ENCODE measurements at places on chromosomes 1 and 21.

GRCh38 chr1:231964241-231964640, 337.7 kb downstream of the DISC1 start:
- no peak for DNase-seq

DNA sequence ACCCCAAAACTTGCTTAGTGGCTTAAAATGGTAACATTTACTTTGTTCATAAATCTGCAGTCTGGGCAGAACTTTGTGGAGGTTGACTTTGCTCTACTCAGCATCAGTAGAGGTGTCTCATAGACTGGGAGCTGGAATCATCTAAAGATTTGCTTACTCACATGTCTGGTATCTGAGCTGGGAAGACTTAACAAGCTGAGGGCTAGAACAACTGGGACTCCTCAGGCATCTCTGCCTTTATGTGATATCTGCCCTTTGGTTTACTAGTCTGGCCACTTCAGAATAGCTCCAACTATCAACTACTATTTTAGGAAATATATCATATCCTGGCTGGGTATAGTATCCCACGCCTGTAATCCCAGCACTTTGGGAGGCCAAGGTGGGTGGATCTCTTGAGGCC, 82.5 kb downstream of the C4BPA start:
- no peak for DNase-seq

- no peak for DNase-seq
These were observed 118.8 kb downstream of the HUNK start for GRCh38 chr21:31991356-31992331.

- no peak for DNase-seq
These were observed 369.6 kb upstream of the USP24 start for GRCh38 chr1:55584526-55585401.

DNA sequence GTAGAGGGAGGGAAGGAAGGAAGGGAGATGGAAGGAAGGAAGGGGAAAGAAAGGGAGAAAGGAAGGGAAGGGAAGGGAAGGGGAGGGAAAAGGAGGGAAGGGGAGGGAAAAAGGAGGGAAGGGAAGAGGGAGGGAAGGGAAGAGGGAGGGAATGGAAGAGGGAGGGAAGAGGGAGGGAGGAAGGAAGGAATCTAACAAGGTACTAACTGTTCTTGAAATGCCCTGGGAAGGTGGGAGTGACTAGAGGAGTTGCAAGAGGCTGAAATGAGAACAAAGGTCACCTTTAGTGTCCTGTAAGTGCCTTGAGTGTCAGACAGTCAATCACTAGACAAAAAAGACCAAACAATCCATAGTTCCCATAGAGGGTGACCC, 2.3 kb upstream of the ATP2B4 start:
- no peak for DNase-seq

- DNase-seq, result no peak
These were observed 6.6 kb upstream of the TMEM240 start for GRCh38 chr1:1547011-1547410.

- DNase-seq, result no peak
These were observed 164.6 kb upstream of the FGGY start for GRCh38 chr1:59132295-59132694.

- DNase-seq, result no peak
These were observed 23.8 kb downstream of the KCNA2 start for GRCh38 chr1:110582378-110582777.

- DNase-seq, result no peak
These were observed 205.6 kb upstream of the KAZN start for GRCh38 chr1:14392859-14393365.

DNA sequence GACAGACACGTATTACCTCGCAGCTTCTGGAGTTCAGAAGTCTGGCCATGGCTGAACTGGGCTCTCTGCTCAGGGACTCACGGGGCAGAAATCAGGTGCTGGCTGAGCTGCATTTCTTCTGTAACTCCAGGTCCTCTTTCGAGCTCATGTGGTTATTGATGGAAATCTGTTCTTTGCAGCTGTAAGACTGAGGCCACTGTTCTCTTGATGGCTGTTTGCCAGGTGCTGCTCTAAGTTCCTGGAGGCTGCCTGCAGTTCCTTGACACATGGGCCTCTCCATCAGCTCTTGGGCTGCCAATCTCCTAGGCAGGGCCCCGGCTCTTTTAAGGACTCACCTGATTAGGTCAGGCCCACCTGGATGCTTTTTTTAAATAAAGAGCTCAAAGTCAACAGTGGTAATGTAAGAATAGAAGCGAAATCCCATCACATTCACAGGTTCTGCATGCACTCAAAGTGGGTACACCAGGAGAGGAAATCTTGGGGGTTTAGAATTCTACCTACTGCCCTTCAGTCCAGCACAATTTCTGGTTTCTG, 139.1 kb downstream of the KAZN start:
- DNase-seq, result no peak

- DNase-seq, result no peak
These were observed 62.8 kb downstream of the MAGI3 start for GRCh38 chr1:113452921-113453770.

DNA sequence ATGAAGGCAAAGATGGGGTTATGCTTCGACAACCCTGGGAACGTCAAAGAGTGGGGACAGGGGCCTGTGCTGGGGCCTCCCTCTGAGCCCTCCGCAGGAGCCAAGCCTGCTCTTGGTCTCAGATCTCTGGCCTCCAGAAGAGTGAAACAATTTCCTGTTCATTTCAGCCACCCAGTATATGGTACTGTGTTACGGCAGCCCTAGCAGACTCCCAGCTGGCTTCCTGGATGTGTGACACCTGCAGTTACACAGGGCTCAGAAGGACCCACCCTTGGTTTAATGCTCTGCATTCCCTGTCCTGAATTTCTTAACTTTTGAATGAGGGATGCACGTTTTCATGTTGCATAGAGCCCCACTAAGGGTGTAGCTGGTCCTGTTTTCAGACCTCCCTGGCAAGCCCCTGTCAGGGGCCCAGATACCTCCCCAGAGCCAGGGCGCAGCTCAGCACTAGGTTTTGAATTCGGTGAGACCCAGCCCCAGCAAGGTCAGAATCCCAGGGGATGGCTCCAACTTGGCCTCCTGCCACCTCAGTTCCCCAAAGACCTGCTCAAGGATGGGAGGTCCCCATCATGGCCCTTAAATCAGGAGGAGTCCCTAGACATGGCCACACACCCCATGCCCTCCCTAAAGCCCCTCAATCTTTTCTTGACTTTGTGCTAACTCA, 79.0 kb upstream of the IFFO2 start:
- DNase-seq, result no peak

DNA sequence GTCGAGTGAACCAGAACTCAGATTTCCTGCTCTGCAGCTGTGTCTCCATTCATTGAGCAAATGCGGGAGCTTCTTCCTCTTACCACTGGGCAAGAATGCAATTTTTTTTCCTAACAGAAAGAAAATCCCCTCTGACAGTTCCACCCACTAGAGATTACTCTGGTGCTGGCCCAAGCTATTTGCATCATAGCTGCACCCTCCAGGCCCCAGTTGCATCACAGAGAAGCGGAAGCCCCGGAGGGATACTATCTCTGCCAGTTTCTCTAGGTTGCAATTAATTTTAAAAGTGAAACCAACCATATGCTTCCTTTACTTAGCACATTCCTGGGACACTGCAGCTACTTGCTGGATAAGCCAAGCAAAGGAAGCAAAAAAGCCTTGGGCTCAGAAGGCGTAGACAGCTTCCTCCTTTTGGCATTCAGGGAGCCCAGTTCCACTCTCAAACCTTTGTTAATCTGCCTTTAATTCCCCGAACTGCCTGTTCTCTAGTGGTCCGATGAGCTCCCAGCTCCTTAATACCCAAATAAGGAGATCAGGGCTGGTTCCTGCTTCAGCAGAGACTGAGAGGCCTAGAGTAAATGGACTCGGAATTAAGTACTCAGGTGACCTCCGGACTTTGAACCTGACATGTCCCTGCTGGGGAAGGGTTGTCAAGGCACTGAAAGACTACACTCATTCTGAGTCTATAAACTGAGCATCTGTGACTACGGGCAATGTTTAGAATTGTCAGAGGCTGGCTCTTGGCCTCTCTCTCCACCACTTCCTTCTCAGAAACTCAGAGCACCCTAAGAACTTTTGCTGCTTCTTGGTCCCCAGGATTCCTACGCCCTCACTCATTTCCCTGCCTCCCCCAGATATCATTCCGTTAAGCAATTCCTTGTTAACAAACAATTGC, 72.5 kb upstream of the TNFSF18 start:
- DNase-seq, result no peak

DNA sequence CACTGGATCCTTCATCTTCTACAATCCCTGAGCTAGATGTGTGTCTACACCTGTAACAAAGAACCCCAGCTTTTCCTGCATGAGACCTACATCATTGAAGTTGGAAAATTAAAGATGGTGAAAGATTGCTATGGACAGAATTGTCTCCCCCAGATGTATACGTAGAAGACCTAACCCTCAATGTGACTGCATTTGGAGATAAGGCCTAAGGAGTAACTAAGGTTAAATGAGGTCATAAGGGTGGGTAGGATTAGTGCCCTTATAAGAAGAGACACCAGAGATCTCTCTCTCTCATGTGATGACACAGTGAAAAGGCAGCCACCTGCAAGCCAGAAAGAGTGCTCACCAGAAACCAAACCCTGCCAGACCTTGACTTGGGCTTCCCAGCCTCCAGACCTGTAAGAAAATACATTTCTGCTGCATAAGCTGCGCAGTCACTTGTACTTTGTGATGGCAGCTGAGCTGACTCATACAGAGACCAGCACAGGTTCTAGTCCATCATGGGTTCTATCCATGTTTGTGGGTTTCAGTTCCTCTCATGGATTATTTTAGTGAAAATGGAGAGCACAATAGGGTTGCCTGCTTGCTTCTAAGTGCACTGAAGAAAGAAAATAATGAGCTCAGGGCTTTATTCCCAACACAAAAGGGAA, 180.8 kb downstream of the TPR start:
- DNase-seq, result no peak

DNA sequence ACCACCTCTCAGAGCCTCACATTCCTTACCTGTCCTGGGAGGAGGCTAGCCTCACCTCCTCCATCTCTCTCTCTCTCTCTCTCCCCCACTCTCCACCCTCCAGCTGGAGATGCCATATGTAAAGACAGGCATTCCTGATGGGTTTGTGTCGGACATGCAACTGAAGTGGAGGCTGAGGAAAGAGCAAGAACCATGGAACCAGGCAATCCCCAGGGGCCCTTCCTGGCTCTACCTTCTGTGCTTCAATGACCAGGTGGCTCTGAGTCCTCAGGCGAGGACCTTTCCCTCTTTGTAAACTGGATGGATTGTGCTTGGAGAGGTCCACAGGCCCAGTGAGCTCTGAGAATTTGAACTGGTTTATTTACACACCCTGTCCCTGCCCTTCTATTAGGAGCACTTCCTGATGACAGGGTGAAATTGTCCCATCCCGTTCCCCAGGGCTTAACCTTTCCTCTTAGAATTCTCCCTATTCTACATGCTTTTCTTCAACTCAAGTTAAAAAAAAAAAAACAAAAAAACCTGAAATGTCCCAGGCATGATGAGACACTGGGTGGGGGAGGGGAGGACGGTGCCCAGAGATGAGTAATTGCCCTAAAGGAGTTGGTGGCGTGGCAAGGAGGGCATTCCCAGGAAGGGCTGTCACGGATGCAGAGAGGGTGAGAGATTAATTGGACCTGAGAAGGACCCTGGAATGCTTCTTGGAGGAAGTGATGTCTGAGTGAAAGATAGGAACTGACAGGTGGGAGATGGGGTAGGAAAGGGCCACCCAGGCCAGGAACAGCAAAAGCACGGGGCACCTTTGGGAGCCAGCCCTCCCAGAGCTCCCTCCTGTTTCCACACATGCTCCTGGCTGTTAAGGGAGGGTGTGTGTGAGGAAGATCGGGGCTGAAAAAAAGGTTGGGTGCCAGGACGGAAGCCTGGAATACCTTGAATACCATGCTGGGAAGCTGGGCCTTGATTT, 50.2 kb upstream of the WASF2 start:
- no peak for DNase-seq

DNA sequence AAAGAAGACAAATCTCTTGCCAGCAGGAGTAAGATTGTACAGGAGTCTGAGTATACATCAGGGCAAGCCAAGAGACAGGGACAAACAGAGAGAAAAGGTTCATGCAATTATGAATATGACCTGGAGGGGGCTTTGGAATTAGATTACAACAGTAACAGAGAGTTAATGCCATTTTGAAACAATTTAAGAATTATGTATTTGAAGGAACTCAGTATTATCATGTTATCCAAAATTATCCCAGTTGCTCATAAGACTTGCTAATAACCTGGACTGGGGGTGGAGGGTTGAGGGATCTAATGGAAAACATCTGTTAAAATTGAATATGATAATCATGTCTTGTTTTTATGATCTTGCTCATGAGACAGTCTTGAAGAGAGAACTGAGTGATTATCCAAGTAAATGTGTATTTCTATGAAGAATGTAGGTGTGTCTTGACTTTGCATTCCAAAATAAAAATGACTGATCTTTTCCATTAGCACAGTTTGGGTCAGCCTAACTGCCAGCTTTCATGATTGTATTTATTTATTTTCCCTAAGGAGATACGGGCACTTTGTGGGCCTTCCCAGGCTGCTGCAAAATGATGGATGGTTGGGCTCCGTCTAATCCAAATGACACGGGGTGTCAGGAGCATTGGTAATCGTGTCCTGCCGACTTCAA, 117.7 kb downstream of the ERG start:
- DNase-seq, result no peak

DNA sequence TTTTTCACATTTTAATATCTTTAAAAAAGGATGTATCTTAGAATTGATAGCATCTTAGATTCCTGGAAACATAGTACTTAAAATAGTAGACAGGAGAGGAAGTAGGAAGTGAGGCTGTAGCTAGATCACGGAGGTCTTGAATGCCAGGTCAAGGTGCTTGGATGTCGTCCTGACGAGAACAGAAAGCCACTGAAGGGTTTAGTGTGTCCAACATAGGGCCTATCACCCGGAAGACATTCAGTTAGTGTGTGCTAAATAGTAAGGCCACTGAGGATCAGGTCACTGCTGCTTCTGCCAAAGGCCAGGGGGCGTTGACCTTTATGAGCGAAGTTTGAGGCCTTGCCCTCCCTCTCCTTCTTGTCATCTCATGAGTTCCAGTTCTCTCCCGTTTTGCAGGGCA, 35.7 kb downstream of the RAB3B start:
- DNase-seq, result no peak

- no peak for DNase-seq
These were observed 95.2 kb downstream of the RUNX1 start for GRCh38 chr21:34953950-34954349.

- DNase-seq, result no peak
These were observed 146.4 kb upstream of the LRRC7 start for GRCh38 chr1:69421286-69421685.

- no peak for DNase-seq
These were observed 90.3 kb downstream of the CCDC185 start for GRCh38 chr1:223483511-223483910.

GRCh38 chr1:193079187-193079586, 19.8 kb downstream of the RO60 start:
- DNase-seq, result no peak

DNA sequence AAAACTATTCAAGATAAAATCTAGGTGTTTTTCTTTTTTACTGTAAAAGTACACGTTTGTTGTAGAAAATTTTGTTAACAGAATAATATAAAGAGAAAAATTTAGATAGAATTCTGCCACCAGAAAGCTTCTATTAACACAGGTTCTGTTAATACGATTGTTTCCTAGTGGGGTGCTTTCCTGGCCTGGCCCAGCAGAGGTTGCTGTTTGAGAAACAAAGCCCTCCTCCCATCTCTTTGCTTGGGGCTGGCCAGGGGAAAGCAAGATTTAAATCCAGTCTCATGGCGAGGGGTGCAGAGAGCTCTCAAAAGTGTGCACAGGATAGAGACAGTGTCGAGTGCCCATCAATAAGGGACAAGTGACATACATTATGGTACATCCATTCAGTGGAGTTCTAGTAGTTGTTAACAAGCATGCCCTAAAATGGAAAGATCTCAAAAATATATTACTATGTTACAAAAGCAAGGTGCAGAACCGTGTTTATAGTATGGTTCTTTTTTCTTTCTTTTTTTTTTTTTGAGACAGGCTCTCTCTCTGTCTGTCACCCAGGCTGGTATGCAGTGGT, 14.6 kb upstream of the ACBD3 start:
- no peak for DNase-seq
